ENCODE measurements at places on chromosomes 11 and 22.

DNA sequence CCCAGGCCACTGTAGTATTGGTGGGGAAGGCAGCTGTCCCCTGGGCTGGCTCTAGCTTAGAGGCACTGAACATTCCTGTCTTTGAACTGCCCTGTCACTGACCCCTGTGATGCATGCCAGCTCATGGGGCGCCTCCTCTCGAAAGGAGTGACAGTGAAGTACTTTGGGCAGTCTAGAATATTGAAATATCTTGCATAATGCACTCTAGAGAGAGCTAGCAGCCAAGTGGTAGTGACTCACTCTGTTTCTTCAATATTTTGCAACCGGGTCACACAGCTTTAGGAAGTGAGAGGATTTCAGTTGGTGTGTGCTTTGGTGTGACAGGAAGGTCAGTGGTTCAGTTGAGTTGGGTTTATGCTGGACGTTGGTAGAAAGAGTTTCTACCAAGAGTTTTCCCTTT lies 35.5 kb upstream of the ST14 start:
- no peak for DNase-seq

- DNase-seq, result no peak
Observed at GRCh38 chr11:133064152-133064877, 468.0 kb downstream of the OPCML start.

DNA sequence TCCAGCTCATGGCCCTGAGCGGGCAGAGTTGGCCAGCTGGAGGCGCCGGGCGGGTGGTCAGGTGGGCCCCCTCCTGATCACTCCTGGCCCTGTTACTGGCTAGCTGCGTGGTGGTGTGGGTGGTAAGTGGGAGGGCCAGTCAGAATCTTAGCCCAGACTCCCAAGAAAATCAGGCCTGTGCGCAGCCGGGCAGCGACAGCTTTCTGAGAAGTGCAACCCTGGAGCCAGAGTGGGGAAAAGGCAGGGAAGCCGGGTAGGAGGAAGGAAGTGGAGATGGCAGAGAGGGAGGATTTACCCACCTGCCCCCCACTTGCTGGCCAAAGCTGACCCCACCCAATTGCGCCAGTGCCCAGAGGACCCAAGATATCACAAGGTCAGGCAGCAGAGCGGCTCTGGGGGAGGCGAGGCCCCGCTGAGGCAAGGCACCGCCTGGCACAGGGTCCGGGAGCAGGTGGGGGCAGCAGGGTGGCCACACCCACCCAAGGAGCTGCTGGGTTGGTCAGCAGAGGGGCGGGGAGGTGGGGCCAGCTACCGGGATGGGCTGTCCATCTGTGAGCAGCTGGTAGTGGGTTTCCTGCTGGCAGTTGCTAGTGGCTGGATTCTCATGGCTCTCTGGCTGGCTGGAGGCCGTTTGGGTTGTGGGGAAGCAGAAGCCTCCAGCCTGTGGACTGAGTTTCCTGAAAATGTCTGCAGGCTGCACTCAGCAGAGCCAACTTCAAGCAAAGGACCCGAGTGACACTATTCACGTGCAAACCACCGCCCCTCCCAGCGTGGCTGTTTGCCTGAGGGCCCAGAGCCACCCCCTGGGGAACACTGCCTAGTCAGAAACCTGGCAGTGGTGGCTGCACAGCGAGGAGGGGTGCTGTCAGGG lies 196.4 kb downstream of the IGLL1 start:
- DNase-seq, result no peak

GRCh38 chr11:103480421-103480820 lies 371.2 kb downstream of the DYNC2H1 start:
- no peak for DNase-seq

- DNase-seq, result no peak
Observed at GRCh38 chr11:27295928-27296327, 67.1 kb downstream of the CCDC34 start.

- DNase-seq, result no peak
Observed at GRCh38 chr11:69887330-69887729, 68.1 kb upstream of the FGF3 start.

DNA sequence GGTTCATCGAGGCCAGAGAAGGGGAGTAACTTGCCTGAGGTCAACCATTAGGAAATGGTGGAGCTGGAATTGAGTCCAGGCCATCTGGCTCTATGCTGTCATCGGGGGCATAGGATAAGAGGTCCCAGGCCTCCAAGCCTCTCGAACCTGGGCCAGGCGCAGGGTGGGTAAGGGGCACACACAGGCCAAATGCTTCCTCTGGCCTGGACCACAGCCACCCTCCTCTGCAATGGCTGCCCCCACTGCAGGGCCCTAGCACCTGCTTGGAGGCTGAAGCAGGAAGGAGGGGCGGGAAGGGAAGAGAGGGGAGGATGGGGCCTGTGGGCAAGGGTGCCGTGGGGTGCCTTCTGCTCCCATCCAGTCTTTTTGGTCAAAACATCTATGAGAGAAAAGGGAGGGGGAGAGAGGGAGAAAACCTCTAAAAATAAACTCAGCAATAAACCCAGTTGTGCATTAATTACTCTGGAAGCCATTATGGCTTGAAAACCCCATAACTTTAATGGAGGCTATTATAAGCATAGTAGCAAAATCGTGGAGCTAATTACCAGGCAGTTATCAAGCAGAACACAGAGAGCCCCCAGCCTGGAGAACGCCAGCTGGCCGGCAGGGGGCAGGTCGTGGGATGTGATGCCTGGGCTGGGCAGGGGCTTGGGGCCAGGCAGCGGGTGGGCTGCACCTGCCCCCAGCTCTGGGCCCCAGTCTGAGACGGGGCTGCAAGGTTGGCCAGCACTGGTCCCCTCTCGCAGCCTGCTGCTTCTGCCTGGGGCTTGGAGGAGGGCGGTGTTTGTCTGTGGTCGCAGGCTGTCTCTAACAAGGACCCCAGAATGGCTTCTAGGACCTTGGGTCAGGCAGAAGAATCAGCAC lies 21.1 kb downstream of the B3GAT1 start:
- no peak for DNase-seq

GRCh38 chr22:36964106-36964505 lies 50.7 kb downstream of the CSF2RB start:
- no peak for DNase-seq

- no peak for DNase-seq
Observed at GRCh38 chr11:32418836-32419235, 16.5 kb downstream of the WT1 start.

GRCh38 chr22:30239488-30240405 lies 6.8 kb downstream of the LIF start:
- DNase-seq, result no peak

DNA sequence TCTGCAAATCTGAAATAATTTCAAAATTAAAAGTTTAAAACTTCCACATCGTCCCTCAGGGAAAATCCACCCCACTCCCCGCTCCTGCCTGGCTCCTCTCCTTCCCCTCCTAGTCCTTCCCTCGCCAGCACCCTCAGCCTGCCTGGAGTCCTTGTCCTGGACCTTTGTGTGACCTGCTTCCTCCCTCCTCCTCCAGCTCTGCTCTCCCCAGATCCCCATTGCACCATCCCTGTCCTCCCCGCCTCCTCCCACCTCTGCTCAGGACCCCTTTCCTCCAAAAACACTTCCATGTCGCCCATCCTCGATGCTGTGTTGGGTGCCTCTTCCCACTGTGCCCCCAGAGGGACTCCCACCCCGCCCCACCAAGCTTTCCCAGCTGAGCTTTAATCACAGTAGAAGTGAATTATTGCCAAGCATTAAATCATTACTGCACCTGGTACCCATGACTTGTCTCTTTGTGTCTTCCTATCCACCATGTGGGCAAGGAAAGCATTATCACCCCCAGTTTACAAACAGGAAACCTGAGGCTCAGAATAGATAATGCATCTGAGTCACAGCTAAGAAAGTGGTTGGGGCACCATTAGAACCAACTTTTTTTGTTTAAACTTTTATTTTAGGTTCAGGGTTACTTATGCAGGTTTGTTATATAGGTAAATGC lies 2.4 kb upstream of the ZP1 start:
- DNase-seq, result no peak

DNA sequence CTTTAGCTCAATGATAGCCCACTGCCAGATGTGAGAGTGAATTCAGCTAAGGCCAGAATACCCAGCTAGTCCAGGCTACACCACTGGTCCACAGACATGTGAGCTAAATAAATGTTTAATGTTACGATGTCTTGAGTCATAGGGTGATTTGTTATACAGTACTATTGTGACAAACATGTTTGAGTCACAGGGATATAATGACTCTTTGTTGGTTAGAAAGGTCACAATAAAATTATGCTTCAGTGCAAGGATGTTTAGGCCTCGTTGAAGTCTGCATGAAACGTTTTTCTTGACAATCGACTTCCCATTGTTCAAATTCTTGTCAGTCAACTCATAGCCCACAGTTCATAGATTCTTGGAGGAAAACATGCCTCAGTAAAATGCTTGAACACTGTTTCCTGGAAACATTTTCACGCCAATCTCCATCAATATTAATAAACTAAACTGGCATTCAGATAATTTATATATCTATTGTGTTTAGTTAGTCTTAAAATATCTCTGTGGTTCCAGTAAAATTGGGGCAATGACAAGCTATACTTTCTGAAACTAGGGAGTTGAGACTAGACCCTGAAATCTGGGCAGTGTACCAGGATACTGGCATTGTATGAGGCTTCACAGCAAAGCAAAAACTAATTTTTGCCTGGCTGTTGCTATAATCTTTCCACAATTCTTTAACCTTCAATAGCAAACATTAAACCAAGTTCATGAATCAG lies 650.8 kb upstream of the KIRREL3 start:
- DNase-seq, result no peak

DNA sequence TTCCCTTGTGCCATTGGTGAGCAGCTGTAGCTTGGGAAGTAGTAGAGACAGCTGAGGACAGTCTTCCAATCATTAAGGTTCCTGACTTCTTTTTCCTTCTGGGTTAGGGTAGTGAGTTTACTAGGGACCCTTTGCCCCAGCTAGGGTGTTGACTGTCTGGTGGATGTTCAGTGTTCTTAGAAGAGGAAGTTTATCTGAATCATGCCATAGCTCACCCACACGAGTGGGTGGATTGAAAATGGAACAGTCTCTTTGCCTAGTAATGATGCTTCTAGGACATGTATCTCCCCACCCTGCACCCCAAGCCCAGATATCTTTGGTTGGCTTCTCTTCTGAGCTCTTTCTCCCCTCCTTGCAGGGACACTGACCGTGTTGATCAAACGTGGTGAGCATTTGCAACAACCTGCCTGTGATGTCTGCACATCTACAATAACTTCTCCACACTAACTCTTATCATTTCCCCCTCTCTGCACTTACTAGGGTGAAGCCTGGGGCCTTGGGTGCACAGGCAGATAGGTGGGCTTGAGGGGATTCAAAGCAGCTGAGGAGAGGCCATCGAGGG lies 57.1 kb upstream of the HORMAD2 start:
- no peak for DNase-seq

DNA sequence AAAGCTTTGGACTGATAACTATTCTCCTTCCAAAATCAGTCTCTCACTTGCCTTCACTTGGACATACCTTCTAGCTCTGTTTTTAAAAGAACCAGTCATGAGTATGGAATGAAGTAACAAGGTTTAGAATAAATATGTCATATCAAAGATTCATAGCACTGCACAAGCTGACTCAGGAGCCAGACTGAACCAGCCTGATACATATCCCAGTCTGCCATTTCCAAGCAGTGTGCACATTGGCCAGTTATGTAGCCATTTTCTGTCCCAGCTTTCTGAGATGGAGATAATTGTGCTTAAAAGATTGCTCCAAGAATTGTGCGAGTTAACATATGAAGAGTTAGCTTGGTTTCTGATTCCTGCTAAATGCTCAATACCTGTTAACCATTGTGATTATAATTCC lies 311.3 kb downstream of the C11orf87 start:
- no peak for DNase-seq

DNA sequence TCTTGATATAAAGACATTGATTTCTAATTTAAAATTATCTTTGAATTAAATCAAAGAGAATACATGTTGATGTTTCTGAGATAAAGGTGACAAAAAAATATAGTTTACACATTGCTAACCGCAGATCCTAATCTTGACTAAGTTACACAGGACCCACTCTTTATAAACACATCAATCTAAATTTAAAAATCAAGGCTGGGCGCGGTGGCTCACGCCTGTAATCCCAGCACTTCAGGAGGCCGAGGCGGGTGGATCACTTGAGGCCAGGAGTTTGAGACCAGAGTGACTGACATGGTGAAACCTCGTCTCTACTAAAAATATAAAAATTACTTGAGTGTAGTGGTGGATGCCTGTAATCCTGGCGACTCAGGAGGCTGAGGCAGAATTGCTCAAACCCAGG lies 1.9 kb downstream of the ARFGAP3 start:
- no peak for DNase-seq

- no peak for DNase-seq
Observed at GRCh38 chr11:72150882-72151281, 15.4 kb downstream of the FOLR3 start.

DNA sequence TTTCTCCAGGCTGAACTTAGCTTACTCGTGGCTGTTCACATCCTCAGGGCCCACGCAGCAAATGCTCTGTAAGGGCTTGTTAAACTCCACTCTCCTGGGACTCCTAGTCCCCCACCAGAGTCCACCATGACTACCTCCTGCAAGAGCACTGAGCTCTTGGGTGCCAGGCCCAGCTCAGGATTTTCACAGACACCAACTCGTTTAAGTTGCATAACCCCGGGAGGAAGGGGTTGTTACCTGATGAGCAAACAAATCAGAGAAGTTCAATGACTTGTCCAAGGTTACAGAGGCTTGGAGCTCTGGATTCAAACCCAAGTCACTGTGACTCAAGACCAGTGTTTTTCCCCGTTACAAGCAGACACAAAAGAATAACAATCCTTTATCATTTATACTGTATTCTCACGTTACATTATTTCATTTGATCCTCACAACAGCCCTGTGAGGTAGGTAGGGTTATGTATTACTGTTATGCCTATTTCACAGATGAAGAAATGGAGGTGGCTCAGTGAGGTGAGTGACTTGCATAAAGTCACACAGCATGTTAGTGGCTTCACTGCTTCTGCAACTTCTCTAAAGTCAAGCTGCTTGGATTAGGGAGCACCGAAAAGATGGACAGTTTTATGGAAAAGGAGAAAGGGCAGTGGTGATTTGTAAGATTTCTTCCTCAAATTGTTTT lies 17.4 kb downstream of the KCTD21 start:
- no peak for DNase-seq

- DNase-seq, result no peak
Observed at GRCh38 chr22:47251911-47252310, 489.5 kb downstream of the TBC1D22A start.

DNA sequence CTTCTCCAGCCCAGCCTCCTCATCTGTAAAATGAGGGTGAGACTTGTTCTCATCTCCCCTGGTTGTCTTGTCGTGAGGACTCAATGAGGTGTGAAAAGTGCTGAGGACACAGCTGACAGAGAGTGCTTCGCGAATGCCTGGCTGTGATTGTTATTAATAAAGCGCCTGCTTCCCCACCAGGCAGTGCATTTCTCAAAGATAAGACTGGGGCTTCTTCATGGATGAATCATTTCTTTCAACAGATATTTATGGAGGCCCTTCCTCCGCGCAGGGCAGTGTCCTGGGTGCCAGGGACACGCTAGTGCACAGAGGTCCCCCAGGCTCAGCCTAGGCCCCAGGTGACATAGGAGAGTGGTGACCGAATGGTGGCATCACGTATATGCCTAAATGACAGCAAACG lies 34.3 kb upstream of the SHISAL1 start:
- DNase-seq, result peak; percentile 35

Data from NCI-H2171 treated with DMSO at 0.1 percent for 48 hours (cell line).